T-helper 2 cell treated with Interferon-gamma antibody and Interleukin-4, amounts not matched to agents 5 μg/mL and 100 μg/mL, for 36 hours (primary cell): ENCODE measurements at places on chromosomes 3 and 15.
A peak's percentile ranks its signal among the peaks of the same experiment; 100 is the strongest.

DNA sequence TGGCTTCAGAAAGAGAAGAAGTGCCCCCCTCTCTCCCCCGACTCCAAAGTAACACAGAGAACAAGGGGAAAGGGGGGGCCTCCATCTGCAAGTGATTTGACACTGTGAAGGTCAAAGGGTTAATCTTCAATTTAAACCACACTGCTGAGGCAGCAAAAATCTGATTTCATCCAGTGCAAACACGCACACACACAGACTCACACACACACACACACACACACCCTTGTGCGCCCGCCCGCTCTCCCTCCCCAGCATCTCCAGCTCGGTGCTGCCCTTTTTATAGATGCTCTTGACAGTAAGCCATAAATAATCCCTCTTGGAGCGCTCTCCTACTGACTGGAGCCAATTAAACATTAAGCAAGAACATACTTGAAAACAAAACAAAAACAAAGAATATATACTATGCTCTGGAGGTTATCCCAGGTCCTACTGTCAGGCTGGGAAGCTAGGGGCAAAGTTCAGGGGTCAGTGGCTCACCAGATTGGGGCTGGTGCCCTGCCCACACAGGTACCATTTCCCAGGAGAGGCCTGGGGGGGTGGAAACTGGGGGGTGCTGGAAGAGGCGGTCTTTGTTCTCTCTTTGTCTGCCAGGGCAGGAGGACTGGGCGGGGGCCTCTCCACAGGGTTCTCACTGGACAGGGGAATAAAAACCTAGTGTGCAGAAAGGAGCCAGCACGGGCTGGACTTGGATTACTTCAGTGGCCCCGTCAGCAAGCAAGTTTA, 16.3 kb downstream of the BMF start:
- no peak for DNase-seq

DNA sequence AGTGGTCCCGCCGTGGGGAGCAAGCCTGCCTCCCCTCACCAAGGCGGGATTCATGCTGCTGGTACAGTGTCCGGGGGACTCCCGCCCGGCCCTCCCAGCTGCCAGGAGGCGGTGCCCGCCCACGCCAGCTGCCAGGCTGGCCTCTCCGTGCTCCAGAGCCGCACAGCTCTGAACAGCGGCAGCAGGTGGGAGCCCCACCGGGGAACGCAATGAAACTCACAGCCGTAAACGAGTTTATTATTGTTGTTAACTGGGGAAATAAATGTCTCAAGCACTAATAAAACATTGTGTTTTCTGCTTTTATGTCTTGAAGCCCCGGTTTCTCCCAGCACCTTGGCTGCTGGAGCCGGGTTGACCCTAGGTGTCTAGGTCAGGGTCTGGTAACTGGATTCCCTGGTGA, 317.7 kb upstream of the TLE3 start:
- DNase-seq = no peak

- no peak for DNase-seq
Observed at GRCh38 chr15:70643783-70644125, 119.6 kb downstream of the UACA start.

GRCh38 chr3:69823743-69824142, 84.5 kb downstream of the MITF start:
- no peak for DNase-seq

DNA sequence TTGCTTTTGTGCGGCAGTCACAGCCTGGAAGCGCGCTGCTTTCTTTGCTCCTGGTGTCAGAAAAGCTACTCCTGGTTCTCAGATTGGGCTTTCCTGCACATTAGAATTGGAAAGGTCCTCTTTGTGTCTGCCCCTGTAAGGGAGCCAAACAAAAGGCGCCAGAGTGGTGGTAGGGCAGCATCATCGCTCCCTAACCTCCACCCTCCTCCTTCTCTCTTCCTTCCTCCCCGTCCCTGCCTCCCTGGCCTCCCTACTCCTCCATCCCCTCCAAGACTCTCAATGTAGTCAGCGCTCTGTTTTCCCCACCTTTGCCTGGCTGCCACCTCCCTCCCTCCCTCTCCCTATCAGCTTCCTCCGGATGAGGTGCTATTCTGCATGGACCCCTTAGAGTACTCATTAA, 65.3 kb downstream of the SH3GL3 start:
- no peak for DNase-seq

DNA sequence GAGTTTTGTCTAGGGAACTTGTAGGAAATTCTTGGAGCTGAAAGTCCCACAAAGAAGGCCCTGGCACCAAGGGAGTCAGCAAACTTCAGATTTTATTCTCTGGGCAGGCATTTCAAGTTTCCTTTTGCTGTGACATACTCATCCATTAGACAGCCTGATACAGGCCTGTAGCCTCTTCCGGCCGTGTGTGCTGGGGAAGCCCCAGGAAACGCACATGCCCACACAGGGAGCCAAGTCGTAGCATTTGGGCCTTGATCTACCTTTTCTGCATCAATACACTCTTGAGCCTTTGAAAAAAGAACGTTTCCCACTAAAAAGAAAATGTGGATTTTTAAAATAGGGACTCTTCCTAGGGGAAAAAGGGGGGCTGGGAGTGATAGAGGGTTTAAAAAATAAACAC, 15.0 kb downstream of the TIGIT start:
- DNase-seq = no peak

- DNase-seq = no peak
Observed at GRCh38 chr3:69774029-69774428, 34.8 kb downstream of the MITF start.

DNA sequence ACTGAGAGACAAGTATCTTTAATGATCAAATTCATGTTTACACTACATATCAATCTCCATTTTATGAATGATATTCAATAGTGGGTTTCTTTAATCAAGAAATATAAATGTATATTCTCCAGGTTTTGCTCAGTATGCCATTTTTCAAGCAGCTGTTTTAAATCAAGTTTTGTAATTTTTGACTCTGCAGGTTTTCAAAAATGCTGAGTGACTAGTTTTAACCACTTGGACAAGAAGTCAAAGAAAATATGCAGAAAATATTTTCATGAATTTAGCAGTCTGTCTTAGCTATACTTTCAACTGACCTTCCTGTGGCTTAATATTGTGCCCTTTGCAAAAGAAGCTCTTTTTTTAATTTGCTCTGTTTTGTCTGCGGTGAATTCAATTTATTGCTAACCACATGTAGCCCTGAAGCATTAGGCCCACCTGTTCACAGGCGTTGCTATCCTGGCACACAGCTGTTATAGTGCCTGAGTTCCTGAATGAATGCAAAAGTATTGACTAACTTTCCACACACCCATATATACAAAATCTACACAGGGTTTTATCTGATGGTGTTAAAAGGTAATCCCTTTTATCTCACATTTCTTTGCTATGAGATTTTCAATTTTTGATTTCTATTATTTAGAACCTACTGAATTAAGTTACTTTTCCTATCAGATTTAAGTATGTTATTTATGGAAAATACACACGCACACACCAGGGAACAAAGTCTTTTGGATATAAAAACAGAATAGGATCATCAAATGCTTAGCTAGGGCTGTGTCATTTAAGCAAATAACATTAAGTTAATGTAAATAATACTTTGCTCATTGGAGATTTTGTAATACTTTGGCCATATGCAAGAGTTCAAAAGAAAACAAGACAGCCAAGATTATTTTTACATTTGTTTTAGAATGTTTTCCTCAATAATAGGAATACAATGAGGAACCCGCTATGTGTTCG, 1166.1 kb upstream of the GBE1 start:
- no peak for DNase-seq

GRCh38 chr3:95335517-95335916, 1272.7 kb downstream of the NSUN3 start:
- DNase-seq = no peak

DNA sequence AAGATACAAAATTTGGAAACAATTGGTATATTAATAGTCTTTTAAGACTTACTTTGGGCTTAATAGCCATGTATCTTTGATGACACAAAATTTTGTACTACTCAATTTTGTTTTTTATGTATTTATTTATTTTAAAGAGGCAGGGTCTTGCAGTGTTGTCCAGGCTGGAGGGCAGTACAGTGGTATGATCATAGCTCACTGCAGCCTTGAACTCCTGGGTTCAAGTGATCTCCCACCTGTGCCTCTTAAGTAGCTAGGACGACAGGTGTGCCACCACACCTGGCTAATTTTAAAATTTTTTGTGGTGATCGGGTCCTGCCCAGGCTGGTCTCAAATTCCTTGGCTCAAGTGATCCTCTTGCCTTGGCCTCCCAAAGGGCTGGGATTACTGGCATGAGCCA, 6.5 kb downstream of the SPRED1 start:
- DNase-seq = no peak

GRCh38 chr3:152621967-152622810, 212.7 kb upstream of the P2RY1 start:
- DNase-seq = no peak

GRCh38 chr3:185986198-185986777, 48.5 kb upstream of the TRA2B start:
- no peak for DNase-seq

- DNase-seq = peak; percentile 33
Observed at GRCh38 chr3:33096093-33096868, 665 bp downstream of the GLB1 start.

DNA sequence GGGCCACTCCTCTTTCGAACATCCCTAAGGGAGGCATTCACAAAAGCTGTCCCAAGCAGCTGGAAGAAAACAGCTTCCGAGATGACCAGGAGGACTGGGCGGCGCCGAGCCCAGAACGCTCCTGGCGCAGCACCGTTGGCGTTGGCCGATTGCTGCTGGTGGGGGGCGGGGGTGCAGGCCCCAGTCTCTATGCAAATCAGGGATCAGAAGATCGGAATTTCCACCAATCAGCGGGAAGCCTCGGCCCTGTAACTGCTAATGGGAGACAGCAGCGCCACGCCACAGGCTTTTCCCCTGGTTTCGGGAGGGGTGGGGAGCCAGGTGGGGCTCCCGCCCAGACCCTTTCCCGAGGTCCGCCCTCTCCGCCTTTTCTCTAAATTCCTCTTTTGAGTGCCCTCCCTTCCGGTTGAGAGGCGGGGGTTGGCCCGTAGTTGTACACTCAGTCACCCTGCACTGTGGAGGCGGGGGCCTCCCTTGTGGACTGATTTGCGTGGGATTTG, 27.0 kb downstream of the HMCES start:
- DNase-seq = peak; percentile 54

GRCh38 chr3:169526246-169526645, 137.3 kb downstream of the MECOM start:
- DNase-seq = no peak

GRCh38 chr3:134931045-134931785, 136.2 kb downstream of the EPHB1 start:
- DNase-seq = no peak

- no peak for DNase-seq
Observed at GRCh38 chr15:99963096-99963825, 230.0 kb upstream of the LYSMD4 start.

DNA sequence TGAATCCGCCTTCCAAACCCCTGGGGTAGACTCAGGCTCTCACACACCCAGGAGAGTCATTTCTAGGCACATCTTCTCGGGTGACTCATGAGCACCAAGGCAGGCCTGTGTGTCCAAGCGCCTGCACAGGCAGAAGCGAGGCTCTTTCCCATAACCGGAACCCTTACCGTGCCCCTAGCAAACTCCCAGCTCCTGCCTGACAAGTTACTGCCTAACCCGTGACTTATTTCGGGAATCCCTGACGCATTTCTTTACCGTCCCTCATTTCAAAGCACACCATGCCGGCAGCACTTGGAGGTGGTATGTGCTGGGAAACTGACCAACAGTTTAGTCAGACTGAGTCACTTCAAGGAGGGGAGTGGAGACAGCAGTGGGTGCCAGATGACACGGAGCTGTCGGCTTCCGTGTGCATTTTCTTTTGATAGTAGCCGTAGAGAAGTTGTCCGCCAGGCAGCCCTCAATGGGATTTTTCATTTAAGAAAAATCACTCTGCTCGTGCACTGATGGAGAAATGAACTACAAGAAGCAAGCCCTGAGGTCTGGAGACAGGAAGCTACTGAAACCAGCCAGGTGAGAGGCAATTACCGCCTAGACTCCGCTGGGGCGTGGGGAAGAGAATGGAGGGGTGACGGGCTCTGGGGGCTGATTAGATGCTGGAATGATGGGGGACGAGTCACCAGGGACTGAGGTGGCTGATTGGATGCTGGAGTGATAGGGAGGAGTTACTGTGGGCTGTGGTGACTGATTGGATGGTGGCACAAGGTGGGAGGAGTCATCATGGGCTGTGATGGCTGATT, 17.3 kb upstream of the HRH1 start:
- no peak for DNase-seq

GRCh38 chr15:40366457-40367370, 8.7 kb downstream of the DISP2 start:
- DNase-seq = no peak

DNA sequence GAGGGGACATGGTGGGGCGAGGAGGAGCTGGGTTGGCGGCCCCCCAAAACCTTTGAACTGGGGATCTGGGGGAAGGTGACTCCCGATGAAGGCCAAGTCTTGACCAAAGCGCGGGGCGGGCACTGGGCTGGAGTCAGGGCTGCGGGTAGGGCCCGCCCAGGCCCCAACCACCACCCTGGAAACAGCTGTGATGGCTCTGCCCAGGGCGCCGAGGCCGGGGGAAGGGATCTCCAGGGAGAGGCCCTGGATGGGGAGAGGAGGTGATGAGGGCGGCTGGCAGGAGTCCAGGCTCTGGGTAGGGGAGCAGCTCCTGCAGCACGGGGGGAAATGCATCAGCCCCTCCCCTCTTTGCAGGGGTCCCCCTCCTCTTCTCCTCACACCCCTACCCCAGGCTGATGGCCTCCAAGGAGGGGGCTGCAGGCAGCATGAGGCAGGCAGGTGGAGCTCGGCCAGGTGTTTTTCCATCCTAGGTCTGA, 5.9 kb upstream of the C15orf39 start:
- no peak for DNase-seq

DNA sequence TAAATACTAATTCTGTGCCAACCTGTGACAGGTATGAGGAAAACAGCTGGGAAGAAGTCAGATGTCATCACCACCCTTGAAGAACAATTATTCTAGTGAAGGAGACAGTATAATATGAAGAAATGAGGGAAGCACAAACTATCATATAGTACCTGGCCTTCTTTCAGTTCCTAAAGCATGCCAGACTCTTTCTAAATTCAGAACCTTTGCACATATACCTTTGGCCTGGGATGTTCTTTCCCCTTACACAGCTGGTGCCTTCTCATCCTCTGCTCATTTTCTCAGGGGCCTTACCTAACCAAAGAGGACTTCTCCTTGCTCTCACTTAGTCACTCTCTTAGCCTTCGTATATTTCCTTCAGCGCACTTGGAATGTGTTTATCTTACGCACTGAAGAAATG, 19.0 kb downstream of the ATOSA start:
- DNase-seq = no peak

DNA sequence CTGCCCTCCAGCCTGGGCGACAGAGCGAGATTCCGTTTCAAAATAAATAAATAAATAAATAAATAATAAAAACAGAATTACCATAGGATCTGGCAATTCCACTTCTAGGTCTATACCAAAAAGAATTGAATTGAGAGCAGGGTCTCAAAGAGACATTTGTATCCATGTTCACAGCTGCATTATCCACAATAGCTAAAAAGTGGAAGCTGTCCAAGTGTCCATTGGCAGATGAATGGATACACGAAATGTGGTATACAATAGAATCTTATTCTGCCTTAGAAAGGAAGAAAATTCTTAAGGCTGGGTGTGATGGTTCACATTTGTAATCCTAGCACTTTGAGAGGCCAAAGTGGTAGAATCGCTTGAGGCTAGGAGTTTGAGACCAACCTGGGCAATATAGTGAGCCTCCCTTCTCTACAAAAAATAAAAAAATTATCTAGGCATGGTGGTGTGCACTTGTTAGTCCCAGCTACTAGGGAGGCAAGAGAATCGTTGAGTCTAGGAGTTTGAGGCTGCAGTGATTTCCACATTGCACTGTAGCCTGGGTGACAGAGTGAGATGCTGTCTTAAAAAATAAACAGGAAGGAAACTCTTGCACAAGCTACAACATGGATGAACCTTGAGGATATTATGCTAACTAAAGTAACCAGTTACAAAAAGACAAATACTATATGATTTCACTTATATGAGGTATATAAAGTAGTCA, 24.2 kb downstream of the PFKFB4 start:
- DNase-seq = no peak
